ENCODE measurements at places on chromosomes 2 and 18.

DNA sequence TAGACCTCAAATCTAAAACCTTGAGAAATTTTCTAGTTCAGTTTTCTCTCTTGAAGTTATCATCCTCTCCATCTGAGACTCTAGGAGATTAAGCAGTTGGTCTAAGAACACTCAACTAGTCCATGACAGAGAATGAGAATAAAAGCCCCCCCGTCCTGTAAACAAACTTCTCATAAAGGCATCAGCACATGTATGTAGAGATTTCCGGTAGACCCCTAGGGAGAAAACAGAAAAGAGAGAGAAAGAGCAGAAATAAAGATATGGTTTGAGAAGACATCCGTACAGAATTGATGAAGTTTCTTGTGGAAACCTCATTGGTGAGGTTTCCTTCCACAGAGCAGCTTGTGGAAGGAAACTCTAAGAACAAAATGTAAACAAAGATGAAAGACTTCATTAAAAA, 3.2 kb upstream of the GPR155 start:
- DNase-seq: no peak

DNA sequence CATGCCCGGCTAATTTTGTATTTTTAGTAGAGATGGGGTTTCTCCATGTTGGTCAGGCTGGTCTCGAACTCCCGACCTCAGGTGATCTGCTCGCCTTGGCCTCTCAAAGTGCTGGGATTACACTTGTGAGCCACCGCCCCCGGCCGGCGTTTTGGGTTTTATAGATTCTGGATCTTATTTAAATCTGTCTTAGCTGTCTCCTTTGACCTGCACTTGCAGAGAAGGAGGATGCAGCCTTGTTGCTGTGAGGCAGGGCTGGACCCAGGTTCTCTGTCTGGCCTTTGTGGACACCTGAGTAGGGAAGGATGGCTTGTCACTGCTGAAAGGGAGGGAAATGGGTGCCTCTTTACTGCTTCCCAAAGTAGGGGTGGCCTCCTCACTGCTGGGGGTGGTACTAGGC, 83.0 kb upstream of the HS6ST1 start:
- no peak for DNase-seq

DNA sequence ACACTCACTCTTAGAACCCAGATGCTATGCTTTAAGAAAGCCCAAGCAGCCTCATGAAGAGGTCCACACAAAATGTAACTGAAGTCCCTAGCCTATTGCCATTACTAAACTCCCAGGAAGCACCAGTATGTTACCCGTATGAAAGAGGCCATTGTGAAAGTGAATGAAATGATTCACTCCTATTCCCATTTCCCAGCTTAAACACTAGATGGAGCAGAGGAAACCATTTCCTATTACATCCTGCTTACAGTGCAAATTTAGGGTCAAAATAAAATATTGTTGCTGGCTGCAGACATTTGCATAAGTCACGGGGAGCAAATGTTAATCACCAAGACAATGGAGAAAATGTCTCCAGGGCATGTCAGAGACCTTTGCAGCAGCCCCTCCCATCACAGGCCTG, 989.7 kb upstream of the CRIM1 start:
- DNase-seq: no peak

DNA sequence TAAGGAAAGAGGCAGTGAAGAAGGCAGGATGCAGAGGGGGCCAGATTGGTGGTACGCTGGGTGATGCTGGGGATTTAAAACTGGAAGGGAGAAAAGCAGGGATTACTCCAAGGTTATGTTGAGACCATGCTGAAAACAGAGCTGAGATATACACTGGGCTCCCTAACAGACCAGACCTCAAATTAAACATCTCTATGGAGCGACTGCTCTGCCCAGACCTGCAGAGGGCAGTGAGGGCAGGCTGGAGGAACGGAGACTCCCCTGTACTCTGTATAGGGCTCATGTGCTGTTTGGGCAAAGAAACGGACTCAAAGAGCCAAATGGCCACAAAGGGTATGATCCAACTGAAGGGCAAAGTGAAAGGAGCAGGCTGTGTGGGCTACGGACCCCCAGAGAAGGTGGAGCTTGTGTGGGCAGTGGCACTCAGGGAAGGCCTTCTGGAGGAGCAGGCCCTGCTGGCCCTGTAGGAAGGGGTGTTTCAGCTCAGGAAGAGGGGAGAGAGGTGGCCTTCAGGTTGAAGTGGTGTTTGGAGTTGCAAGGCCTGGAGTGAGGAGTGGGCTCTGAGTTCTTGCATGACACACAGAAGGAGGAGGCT, 4.8 kb upstream of the CELF4 start:
- DNase-seq: no peak

GRCh38 chr2:105858868-105859693, 114.4 kb downstream of the NCK2 start:
- no peak for DNase-seq

DNA sequence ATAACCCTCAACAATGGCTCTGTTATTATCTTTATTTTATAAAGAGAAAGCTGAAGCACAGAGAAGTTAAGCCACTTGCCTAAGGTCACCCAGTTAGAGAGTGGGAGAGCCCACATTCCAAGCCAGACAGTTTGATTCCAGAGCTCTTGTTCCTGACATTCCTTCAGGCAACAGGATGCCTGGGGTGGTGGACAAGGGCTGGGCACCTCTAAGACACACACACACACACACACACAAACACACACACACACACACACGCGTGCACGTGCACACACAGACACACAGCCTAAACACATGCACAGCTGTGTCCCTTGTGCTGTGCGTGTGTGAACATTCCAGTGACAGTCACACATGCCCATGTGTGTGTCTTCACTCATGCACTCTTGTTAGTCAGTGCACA, 26.4 kb downstream of the CELF4 start:
- DNase-seq: no peak

GRCh38 chr2:237652181-237652580, 24.8 kb downstream of the LRRFIP1 start:
- DNase-seq: no peak

GRCh38 chr2:105438104-105438929, 39.5 kb upstream of the FHL2 start:
- no peak for DNase-seq

DNA sequence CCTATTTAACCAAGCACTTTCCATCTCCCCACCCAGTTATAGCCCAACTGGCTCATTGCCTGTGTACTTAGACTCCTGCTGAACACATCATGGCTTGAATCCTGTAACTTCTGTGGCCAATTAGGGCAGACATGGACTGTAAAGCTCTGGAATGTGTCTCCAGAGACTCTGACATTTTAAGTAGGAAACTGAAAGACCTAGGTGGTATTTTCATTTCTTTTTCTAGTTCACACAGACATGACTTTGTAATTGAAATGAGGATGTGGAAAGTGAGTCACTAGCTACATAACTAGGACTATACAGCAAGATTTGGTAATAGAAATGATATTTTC, 12.2 kb downstream of the DOK1 start:
- no peak for DNase-seq

GRCh38 chr2:28336264-28336980, 56.2 kb upstream of the FOSL2 start:
- no peak for DNase-seq

All from caudate nucleus (tissue), 63 donors.